ENCODE measurements at places on chromosomes 3 and 15.

GRCh38 chr3:178480795-178481194 lies 55.4 kb upstream of the KCNMB2 start:
- DNase-seq = no peak

DNA sequence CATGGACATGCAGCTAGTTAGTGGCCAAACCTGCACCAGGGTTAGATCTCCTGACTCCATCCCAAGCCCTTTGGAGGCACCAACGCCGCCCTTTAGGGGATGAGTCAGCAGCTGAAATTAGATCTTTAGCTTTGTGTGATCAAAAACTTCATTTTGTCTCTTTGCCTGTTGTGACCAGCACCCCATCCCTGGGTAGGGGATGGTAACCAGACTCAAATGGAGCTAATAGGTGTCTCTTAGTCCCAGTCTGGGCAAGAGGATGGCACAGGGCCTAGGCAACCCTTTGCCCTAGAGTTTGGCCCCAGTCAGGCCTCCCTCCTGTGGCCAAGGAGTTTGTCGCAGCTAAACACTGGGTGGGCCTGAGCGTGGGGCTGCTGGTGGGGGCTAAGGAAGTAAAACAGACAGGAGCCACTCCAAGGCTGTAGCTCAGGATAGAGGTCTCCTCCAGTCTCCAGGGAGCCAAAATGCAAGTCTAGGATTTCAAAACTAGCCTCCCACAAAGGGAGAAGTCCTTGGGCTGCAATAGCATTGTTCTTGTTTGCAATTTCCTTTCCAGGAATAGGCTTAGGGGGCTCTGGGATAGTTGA lies 105.1 kb downstream of the CPN2 start:
- no peak for DNase-seq

- no peak for DNase-seq
Measured at GRCh38 chr15:64452988-64453688, 7.2 kb upstream of the ZNF609 start.

DNA sequence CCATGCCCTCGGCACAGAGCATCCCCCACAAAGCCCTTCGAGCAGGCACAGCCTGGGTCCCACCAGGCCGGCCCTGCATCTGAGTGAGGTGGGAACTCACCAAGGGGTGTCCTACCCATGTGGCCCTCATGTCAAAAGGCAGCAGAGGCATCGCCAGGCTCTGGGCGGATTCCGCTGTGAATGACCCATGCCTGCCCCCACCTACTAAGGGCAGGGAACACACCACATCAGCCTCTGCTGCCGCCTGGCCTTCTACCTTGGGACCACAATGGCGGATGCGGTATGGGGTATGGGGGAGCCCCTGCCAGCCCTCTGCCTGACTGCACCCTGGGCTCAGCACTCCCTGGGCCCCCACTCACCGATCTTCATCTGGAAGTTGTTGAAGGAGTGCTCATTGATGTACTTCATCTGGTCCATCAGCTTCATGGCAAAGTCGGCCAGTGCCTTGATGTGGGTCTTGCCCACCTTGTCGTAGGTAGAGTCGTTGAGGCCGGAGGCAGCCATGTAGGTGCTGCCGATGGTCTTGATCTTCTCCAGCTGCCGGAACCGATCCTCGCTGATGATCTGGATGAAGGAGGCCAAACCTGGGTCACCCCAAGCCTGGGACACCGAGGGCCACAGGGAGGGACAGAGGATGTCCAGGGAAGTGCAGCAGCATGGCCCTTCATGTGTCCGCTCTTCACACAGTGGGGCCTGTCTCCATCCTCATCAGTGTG lies 87.8 kb downstream of the SEC22A start:
- DNase-seq = no peak

DNA sequence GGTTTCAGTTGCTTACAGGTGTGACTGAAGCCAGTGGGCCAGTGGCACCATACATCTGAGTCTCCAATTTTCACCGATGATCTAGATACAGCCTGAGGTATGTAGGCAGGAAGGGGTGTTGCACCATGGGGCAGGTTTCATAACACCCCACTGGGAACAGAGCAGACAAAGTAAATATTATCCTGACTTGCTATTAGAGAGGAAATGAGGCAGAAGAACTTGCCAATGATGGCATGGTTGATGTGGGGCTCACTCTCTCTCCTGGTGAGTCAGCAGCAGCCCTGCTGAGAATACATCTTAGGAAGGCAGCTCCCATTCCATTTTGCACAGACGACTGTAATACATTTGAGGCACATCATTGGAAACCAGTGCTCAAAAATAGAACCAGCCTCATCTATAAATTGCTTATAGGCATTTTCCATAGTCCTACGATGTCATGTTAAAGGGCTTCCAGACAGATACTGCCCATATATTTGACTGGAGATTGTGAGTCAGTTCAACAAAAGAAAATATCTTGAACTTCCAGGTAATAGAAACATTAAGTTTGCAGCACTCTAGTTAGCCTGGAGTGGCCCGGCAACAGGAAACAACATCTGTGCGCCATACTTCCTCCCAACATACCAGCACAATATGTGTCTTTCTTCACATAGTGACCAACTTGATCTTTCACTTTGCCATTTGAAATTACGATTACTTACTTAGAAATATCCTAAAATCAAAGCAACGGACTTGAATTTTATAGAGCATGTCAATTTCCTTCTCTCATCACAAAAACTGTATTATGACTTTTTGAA lies 175.5 kb downstream of the NECTIN3 start:
- DNase-seq = no peak

- DNase-seq = no peak
Measured at GRCh38 chr3:24496529-24497482, 2.2 kb upstream of the THRB start.

All from HL-60 (cell line).